Thoracic aorta (tissue), 2 donors: ENCODE measurements at places on chromosomes 7 and 10.

DNA sequence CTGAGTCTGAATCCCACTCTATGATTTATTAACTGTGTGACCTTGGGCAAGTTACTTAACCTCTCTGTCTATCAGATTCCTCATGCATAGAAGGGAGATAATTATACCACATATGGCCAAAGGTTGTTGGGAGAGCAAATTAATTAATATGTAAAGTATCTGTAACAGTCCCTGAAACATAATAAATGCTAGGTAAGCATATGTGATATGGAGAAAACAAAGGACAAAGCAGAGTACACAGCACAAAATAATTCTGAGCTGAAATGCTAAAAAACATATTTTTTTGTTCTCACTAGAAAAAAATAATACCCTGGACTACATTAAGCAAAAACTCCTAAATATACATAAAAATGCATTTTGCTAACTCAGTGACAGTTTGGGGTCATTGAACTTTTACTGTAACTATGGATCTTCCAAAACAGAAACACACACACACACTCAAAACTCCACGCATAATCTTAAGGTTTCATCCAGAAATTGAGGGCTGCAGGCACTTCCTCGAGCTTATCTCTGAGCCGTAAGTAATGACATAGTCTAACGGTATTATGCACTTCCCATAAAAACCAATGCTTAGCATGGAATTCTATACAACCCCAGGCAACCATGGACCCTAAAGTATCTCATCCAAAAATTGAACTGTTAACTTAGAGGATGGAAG, 201.7 kb upstream of the PTN start:
- DNase-seq: no peak

DNA sequence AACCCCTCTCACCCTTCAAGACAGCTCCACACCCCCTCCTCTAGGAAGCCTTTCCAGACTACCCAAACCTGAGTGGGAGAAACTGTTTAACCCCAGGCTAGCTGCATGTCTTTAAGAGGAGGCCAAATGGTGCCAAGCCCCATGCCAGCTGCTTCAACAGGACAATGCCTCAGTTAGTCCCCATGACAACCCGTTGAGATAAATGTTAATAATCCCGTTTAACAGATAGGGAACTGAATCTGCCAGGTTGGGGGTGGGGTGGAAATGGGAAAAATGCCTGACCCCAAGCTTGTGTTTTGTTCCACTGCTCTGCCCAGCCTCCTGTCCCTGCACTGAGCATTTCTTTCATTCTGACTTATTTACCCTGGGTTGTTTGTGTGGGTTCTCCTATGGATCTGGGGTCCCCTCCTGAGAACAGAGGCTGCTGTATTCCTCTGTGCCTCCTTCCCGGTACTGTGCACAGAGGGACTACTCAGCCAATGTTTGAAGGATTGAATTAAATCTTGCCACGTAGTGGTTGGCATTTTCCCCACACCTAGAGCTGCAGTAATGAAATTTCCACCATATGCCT, 452.6 kb upstream of the ZMIZ1 start:
- DNase-seq: no peak

DNA sequence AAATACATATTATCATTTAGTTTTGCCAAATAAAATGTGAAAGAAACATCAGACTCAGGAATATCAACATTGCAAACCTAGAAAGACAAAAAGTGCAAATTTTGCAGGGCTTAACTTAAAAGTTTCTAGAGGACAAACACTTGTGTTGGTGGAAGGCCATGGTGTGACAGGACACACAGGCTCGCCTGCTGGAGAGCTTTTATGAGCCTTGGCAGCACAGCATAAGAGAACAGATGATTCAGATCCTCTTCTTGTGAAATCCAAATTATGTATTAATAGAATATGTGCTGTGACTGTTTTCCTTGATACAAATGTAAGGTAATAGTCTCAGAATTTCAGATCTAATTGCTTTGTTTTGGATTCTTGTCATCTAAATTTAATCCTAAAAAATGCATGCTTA, 72.9 kb upstream of the ABCB5 start:
- DNase-seq: no peak

DNA sequence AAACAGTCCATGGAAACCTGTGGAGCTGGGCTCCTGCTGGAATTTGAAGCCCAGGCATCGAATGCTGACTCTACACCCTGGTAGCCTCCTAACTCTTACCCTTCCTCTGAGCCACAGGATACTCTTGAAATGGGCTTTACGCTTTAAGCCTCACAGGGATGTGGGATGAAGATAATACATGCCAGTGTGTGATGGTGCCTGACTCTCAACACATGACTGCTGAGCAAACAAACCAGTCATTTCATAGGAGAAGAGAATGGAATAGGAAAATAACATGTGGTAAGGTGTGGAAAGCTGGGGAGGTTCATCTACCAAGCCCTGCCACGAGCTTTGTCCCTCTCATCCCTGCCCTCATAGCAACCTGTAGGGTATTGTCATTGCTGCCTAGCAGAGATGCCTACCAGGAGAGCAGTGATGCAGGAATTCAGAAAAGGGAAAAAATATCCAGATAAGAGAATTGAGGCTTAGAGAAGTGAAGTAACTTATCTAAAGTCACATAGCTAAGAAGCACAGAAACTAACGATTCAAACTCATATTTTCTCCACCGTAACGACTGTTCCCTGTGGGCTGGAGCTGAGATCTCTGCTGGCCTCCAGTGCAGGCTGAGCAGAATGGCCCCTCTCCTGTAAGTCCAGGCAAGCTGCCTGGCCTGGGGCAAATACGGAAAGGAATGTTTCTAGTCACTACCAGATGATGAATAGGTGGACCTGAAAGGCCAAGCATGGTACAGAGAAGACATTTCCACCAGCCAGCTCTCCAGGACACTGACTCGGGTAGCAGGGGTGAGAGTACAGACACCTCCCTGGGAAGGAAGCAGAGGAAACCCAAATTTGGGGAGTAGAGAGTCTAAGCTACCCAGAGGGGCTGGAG, 90.2 kb upstream of the DUSP5 start:
- no peak for DNase-seq

DNA sequence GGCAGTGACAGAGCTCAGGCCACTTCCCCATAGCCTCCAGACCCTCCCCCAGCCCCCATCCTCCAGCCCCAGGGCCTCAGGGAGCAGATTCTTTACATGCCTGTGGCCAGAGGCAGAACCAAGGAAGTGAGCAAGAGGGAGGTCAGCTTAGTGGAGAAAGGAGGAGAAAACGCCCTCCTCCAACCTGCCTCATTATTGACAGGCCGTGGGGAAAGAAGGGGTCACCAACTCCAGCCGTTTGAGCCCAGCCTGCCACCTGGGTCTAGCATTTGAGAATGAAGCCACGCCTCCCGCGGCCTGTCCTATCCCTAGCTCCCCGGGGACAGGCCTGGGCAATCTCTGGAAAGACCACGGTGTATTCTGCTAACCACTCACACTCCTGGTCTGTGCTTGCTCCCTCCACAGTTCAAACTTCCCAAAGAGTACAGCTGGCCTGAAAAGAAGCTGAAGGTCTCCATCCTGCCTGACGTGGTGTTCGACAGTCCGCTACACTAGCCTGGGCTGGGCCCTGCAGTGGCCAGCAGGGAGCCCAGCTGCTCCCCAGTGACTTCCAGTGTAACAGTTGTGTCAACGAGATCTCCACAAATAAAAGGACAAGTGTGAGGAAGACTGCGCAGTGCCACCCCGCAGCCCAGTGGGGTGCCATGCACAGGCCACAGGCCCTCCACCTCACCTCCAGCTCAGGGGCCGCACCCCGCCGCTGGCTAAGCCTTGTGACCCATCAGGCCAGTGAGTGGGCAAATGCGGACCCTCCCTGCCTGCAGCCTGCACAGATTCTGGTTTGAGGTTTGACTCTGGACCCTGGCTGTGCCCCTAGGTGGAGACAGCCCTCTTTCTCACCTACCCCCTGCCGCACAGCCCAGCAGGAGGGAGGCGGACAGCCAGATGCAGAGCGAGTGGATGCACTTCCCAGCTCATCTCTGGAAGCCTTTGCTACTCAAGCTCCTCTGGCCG, 14.3 kb upstream of the TRIM8 start:
- no peak for DNase-seq

DNA sequence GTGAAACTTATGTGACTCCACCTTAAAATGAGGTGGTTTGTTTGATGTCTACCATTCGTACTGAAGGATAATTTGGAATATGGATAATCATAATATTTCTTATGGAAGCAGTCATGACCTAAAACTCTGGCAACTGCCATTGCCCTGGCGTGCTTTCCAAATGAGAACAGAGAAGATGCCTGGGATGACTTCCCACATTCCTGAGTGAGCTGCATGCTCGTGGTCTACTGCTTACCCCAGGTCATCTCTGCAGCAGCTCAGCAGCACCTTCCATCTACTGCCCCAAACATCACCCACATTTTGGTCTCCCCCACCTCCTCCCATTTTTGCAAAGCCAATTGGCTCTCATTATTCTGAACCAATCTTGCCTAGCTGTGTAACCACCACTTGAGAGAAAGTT, 40.1 kb downstream of the LYZL1 start:
- DNase-seq: no peak

GRCh38 chr10:408236-408635, 273.0 kb downstream of the ZMYND11 start:
- no peak for DNase-seq

DNA sequence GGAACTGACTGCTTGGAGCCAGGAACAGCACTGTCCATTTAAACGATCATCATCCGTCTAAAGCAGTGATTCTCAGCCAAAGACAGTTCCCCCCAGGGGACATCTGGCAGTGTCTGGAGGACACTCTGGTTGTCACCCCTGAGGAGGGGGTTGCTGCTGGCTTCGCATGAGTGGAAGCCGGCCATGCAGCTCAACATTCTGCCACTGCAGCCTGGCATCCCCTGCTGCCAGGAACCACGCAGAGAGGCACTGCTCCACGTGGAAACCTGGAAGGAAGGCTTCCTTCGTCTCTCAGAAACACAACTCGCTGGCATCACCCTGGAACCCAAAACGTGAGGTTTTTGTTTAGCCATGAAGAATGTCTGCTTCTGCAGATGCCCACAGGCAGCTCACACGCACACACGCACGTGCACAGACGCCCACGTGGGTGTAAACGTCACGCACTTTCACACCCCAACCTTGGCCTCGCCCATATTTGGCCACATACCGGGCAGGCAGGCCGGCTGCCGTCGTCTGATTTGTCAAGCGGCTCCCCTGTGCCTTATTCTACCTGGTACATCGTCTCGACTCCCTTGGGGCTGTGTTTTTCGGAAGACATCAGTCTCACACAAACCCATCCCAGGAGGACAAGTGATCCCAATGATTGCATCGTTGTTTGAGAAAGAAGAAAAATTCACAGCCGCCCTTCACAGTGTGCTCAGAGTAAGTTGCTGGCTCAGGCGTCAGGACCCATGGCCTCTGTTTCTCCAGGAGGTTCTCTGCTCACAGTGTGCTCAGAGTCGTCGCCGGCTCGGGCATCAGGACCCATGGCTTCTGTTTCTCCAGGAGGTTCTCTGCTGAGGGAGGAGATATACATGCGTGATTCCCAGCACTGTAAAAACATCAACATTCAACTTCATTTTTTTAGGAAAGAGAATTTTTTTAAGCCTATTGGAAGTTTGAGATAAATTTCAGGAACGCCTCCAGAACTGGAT, 127.2 kb upstream of the PPP2R2D start:
- DNase-seq: no peak

GRCh38 chr7:12323415-12323814, 80.2 kb downstream of the VWDE start:
- no peak for DNase-seq
